ENCODE measurements at places on chromosomes 3 and 15.

- H3K27ac ChIP-seq = peak overlapping the region; percentile 66
- peaks cover 87% of the 10 kb centered on the region for H3K4me1 ChIP-seq
- H3K4me3 ChIP-seq = no peak overlapping the region
- no peaks in the 10 kb centered on the region for H3K27me3 ChIP-seq
- peaks cover 22% of the 10 kb centered on the region for H3K36me3 ChIP-seq
Measured at GRCh38 chr3:124998247-124998630, 57.6 kb downstream of the HEG1 start.

DNA sequence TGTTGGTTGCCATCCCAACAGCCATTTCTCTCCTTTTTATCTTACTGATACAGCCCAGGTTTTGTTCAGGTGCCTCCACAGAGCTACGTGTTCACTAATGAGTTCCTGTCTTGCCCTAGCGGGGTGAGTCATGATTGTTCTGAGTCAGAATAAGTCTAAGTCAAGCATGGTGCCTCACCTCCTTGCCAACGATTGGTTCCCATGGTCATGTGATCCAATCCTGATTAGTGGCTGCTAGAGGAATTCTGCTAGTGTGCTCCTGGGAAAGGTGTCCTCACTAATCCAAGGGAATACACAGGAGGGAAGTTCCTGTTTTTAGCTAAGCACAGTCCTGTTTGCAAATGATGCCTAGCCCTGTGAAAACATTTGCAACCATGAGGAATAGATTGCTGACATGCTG, 99.8 kb downstream of the NSUN3 start:
- no peak for DNase-seq
- no peak overlapping the region for H3K27ac ChIP-seq
- H3K4me1 ChIP-seq = no peaks in the 10 kb centered on the region
- no peaks in the 10 kb centered on the region for H3K36me3 ChIP-seq

GRCh38 chr3:9247941-9248521, 1.4 kb downstream of the SRGAP3 start:
- H3K4me1 ChIP-seq = peaks cover 7% of the 10 kb centered on the region
- H3K27me3 ChIP-seq = no peaks in the 10 kb centered on the region
- H3K36me3 ChIP-seq = no peaks in the 10 kb centered on the region

DNA sequence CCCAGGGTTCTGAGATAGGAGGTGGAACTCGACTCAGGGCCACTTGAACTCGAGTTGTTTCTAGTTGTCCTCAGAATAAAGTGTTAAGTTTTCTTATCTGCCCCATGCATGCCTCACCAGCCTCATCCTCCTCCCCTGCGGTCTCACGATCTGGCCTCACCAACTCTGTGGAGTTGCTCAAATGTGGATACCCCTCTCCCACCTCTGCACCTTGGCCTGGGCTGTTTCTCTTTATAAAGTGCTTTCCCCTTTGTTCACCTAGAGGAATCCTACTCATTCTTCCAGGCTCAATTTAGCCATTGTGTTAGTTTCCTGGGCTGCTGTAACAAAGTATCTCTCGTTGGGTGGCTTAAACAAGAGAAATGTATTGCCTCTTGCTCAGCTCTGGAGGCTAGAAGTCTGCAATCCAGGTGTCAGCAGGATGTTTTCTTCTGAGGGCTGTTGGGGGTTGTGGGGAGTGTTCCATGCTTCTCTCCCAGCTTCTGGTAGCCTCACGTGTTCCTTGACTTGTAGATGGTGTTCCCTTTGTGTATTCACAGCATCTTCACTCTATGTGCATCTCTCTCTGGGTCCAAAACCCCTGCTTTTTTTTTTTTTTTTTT, 100.7 kb downstream of the MEX3B start:
- H3K4me1 ChIP-seq = no peaks in the 10 kb centered on the region
- H3K4me3 ChIP-seq = no peak overlapping the region
- H3K27ac ChIP-seq = no peak overlapping the region
- H3K27me3 ChIP-seq = no peaks in the 10 kb centered on the region

- H3K27me3 ChIP-seq = no peaks in the 10 kb centered on the region
- no peaks in the 10 kb centered on the region for H3K36me3 ChIP-seq
- H3K4me3 ChIP-seq = peak overlapping the region; percentile 12
- no peak for DNase-seq
- H3K4me1 ChIP-seq = peaks cover 6% of the 10 kb centered on the region
- peak overlapping the region; percentile 99 for H3K27ac ChIP-seq
Measured at GRCh38 chr15:59373215-59373614, 544 bp upstream of the MYO1E start.

DNA sequence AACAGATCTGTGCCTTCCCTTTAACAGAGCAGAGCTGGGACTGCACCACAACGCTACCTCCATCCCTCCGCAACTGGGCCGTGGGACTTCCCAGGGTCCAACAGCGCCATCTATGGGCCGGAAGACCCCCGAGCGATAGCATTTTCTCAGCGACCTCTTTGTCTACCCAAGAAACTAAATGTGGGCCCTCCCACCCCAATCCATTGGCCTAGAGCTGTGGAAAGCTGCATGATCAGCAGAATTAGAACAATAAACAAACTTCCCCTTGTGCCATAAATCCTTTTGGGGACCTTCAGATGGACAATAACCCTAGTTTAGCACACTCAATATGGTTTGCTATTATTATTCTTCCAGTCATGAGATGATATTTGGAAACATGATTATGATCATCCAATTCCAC, 74.8 kb upstream of the NTRK3 start:
- H3K27me3 ChIP-seq = no peaks in the 10 kb centered on the region
- no peaks in the 10 kb centered on the region for H3K36me3 ChIP-seq
- H3K4me3 ChIP-seq = no peak overlapping the region
- no peak overlapping the region for H3K27ac ChIP-seq
- no peaks in the 10 kb centered on the region for H3K4me1 ChIP-seq

- no peak for DNase-seq
- no peak within 1 kb of the TSS for H3K4me3 ChIP-seq
- H3K4me1 ChIP-seq = no peaks in the 10 kb centered on the region
- no peak within 1 kb of the TSS for H3K27ac ChIP-seq
- no peaks in the 10 kb centered on the region for H3K27me3 ChIP-seq
- no peaks in the 10 kb centered on the region for H3K36me3 ChIP-seq
Measured at GRCh38 chr3:187197335-187197649, at the start of gene RTP1. TSS of gene RTP1 (plus strand) at chr3:187197486. CDS start at chr3:187197516, 30 bp downstream.

GRCh38 chr3:169170456-169170855, 493.1 kb downstream of the MECOM start:
- DNase-seq = no peak
- H3K4me1 ChIP-seq = no peaks in the 10 kb centered on the region
- H3K4me3 ChIP-seq = no peak overlapping the region
- no peaks in the 10 kb centered on the region for H3K36me3 ChIP-seq
- no peaks in the 10 kb centered on the region for H3K27me3 ChIP-seq

GRCh38 chr3:22122567-22122966, 371.6 kb upstream of the ZNF385D start:
- DNase-seq = no peak
- H3K4me1 ChIP-seq = no peaks in the 10 kb centered on the region
- no peak overlapping the region for H3K4me3 ChIP-seq
- no peaks in the 10 kb centered on the region for H3K36me3 ChIP-seq
- no peak overlapping the region for H3K27ac ChIP-seq

- no peak overlapping the region for H3K27ac ChIP-seq
- peaks cover 26% of the 10 kb centered on the region for H3K4me1 ChIP-seq
- H3K36me3 ChIP-seq = no peaks in the 10 kb centered on the region
- H3K27me3 ChIP-seq = no peaks in the 10 kb centered on the region
Measured at GRCh38 chr3:143810953-143811265, 37.4 kb downstream of the SLC9A9 start.

DNA sequence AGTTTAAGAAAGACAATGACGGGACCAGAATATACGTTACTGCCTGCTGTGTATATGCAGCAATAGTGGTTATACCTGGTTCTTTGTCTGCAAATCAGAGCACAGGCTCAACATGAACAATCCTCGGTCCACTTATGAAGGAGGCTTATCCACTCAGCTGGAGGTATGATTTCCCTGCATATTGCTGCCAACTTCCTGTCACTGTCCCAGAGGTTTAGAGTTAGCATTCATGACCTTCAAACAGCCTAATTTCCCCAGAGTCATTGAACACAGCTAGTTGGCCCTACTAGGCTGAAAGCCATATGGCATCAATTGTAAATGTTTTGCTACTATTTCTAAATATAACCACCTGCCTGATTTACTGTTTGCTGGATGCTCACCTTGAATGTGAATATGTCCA, 224.9 kb upstream of the ZNF717 start:
- no peaks in the 10 kb centered on the region for H3K36me3 ChIP-seq
- H3K27me3 ChIP-seq = no peaks in the 10 kb centered on the region
- no peaks in the 10 kb centered on the region for H3K4me1 ChIP-seq
- no peak overlapping the region for H3K27ac ChIP-seq
- no peak for DNase-seq
- no peak overlapping the region for H3K4me3 ChIP-seq

DNA sequence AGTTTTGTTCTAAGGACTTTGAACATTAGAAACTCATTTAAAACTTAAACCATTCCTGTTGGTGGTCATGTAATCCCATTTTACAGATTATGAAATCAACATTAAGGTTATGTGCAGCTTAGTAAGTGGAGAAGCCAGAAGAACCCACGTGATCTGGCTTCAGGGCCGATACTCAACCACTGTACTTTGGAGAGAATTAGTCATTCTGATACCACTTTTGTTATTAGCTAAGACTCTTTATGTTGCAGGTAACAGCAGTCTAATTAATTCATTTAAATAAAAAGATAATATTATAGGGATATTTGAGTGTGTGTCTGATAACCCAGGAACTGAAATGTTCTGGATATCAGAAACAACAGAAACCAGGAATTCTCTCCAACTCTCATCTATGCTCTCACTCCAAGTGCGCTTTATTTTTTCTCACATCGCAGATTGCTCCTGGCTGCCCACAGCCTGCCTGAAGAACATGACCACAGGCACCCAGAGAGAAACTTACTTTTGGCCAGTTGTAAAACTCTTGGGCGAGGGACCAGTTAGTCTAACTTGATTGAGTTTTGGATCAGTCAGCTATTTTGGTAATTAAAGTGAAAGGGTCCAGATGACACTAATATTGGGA, 25.2 kb downstream of the UBE2E1 start:
- H3K4me3 ChIP-seq = no peak overlapping the region
- peaks cover 42% of the 10 kb centered on the region for H3K4me1 ChIP-seq
- no peak for DNase-seq
- H3K27ac ChIP-seq = no peak overlapping the region
- H3K36me3 ChIP-seq = no peaks in the 10 kb centered on the region

DNA sequence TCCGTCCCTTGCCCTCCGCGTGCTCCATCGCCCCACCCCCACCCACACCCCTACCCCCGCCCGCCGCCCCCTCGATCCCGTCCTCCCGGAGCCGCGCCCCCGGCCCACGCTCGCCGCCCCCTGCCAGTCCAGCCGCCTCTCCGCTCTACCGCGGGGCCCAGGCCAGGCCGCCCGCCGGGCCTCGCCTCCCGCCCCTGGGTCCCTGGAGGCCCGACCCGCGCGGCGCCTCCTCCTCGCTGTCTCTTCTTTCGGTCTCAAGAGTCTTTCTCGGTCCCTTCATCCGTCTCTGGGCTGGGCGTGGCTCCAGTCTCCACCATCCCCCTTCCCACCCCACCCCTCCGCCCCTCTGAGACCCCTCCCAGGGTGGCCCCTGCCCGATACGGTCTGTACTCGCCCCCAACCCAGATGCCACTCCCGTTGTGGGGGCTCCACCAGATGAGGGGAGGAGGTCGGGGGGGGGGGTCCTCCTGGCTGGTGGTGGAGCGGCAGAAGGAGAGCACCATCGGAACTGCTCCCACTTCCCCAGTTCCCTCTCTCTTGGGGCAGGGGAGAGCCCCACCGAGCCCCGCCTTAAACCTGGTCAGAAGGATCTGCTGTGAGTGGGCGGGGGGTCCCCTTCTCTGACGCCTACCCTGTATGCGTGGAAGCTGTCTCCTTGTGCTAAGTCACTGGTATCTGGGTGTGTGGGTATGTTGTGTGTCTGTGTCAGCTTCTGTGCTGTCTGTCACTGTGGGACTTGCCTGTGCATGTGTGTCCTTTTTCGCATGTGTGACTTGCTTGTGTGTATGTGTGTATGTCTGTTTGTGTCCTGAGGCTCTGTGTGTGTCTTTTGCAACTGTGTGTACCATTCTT, 1.0 kb downstream of the PRKCD start:
- peak overlapping the region; percentile 94 for H3K4me3 ChIP-seq
- H3K27me3 ChIP-seq = no peaks in the 10 kb centered on the region

DNA sequence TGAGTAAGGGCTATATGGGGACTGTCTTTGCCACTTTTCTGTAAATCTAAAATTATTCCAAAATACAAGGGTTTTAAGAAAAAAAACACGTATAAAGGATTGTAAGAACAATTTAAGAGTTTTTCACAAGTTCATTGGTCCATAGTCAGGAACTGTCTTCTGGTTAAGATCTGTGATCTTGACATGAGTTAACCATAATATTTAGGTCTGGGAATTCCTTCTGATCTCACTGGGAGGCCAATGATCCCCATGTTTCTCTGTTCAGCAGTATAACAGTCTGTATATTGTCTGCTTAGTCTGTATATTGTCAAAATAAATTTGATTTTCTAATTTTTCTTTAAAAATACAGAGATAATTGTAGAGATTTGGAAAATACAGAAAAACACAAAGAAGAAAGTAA, 848 bp upstream of the RHCG start:
- H3K27me3 ChIP-seq = no peaks in the 10 kb centered on the region
- H3K4me3 ChIP-seq = no peak overlapping the region
- H3K4me1 ChIP-seq = no peaks in the 10 kb centered on the region
- no peak overlapping the region for H3K27ac ChIP-seq

GRCh38 chr3:62151591-62151990, 221.8 kb downstream of the FEZF2 start:
- H3K27ac ChIP-seq = no peak overlapping the region
- H3K27me3 ChIP-seq = no peaks in the 10 kb centered on the region
- H3K4me1 ChIP-seq = no peaks in the 10 kb centered on the region
- DNase-seq = no peak
- H3K36me3 ChIP-seq = no peaks in the 10 kb centered on the region
- no peak overlapping the region for H3K4me3 ChIP-seq

DNA sequence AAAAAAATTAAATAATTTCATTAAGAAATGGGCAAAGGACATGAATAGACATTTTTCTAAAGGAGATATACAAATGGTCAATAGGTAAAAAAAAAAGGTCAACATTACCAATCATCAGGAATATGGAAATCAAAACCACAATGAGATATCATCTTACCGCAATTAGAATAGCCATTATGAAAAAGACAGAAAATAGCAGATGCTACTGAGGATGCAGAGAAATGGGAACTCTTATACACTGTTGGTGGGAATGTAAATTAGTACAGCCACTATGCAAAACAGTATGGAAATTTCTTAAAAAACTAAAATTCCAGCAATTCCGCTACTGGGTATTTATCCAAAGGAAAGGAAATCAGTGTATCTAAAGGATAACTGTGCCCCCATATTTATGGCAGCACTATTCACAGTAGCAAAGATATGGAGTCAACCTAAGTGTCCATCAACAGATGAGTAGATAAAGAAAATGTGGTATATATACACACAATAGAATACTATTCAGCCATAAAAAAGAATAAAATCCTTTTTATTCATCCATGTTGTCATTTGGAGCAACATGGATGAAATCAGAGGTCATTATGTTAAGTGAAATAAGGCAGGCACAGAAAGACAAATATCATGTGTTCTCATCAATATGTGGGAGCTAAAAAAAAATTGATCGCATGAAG, 132.4 kb downstream of the RPL22L1 start:
- no peaks in the 10 kb centered on the region for H3K27me3 ChIP-seq
- DNase-seq = no peak
- peaks cover 10% of the 10 kb centered on the region for H3K4me1 ChIP-seq
- H3K27ac ChIP-seq = no peak overlapping the region
- no peak overlapping the region for H3K4me3 ChIP-seq

Measured in thyroid gland (tissue), 4 donors.